Stimulated activated CD4-positive, alpha-beta T cell treated with anti-CD3 and anti-CD28 coated beads, Interleukin-1b, Interleukin-23, amount 100 ng/mL, for 1 hour (primary cell): ENCODE measurements at places on chromosomes 5 and 9.

GRCh38 chr9:74528207-74528606 is 31.1 kb downstream of the RORB start:
- DNase-seq, result no peak

- no peak for DNase-seq
Observed at GRCh38 chr9:7601739-7602138, 197.8 kb downstream of the DMAC1 start.

- DNase-seq, result no peak
Observed at GRCh38 chr9:2413160-2413805, 208.3 kb upstream of the VLDLR start.

DNA sequence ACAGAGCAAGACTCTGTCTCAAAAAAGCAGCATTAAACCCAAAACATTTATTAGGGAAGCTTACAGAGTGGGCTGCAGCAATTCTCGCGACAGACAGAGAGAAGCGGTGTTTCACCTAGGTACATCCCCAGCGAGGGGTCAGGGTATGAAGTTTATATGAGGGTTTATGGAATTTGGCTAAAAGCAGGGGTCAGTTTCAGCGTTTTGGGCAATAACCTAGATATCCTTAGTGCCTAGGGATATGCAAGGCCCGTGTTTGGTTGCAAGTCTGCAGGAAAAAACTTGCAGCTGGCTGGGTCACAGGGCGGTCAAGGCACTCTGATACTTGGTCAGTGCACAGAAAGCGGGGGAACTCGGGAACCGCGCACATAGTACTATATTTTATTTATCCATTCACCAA is 649 bp upstream of the GLE1 start:
- no peak for DNase-seq
